Right ventricle myocardium inferior (tissue), 1 donor: ENCODE measurements at places on chromosomes 11 and 22.

DNA sequence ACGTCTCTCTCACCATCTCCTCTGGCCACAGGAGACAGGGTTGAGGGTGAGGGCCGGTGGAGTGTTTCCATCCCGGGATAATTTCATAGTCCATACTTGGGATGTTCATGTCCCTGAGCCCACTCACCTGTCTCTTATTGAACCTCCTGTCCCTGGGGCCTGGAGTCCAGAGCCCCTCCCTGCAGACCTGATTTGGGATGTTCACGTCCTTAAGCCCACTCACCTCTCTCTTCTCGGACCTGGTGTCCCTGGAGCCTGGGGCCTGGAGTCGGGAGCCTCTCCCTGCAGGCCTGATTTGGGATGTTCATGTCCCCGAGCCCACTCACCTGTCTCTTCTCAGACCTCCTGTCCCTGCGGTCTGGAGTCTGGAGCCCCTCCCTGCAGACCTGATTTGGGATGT, 868.2 kb downstream of the BRD1 start:
- DNase-seq: no peak

DNA sequence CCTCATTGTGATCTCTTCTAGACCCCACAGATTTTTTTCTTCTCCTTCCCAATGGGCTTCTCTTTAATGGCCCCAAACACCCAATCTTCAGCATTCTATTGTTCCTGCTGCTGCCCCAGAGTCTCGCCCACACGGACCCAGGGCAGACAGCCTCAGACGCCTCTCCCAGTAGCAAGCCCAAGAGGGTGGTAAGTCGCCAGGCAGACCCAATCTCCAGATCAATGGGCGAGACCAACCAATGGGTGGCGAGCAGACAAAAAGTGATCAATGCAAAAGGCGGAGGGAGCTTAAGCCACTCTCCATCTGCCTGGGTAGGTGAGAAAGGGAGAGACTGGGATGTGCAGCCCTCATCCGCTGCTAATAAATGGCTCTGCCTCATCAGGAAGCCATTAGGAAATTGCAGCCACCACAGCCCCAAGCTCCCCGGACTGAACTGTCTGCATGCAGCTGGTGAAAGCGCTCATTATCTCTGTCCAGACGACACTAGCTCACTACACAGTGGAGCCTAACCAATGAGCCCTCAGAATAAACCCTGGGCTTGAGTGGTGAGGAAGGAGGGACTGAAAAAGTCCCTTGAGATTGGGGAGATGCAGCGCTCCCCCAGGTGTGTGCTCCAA, 81.8 kb downstream of the ETS1 start:
- no peak for DNase-seq

- DNase-seq: peak; percentile 39
These were observed 29.0 kb downstream of the SHANK3 start for GRCh38 chr22:50701428-50702154.

DNA sequence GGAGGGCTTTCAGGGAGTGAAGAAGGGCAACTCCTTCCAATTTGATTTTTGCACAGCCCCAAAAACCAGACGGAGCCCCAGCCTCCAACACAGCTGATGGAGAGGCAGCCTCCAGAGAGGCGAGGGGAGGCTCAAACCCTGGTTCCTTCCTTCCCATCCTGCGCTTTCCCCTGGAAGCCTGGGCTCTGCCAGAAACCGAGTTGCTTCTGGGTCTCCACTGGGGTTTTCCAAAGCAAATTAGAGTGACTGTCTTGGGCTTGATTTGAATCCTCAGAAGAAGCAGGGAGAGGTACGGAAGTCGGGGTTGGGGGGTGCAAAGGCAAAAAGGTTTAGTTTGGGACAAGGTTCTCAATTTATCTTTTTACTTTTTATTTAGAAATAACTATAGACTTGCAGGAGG, 129.2 kb downstream of the MPPED1 start:
- no peak for DNase-seq

- no peak for DNase-seq
These were observed 86.0 kb downstream of the DENND5A start for GRCh38 chr11:9179141-9179540.

DNA sequence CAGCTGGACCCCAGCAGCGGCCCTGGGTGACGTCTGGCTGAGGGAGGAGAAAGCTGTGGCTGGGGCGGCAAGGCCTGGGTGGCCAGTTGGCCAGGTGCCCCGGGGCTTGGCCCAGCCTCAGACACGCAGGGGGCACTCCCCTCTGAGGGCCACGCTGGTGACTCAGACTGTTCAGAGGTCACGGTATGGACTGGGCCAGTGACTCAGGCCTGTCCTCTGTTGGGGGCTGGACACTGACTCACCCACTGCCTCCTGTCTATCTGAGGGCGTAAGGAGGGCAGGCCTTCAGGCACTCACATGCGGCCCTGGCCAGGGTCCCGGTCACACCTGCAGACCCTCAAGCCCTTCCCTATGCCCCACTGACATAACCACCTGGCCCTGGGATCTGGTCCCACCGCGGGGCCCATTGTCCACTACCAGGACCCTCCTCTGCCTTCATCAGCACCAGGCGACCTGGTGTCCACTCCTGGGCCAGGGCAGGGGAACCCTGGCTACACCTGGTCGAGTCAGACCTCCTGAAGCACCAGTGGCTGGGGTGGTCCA, 3.7 kb upstream of the MUC5AC start:
- no peak for DNase-seq

DNA sequence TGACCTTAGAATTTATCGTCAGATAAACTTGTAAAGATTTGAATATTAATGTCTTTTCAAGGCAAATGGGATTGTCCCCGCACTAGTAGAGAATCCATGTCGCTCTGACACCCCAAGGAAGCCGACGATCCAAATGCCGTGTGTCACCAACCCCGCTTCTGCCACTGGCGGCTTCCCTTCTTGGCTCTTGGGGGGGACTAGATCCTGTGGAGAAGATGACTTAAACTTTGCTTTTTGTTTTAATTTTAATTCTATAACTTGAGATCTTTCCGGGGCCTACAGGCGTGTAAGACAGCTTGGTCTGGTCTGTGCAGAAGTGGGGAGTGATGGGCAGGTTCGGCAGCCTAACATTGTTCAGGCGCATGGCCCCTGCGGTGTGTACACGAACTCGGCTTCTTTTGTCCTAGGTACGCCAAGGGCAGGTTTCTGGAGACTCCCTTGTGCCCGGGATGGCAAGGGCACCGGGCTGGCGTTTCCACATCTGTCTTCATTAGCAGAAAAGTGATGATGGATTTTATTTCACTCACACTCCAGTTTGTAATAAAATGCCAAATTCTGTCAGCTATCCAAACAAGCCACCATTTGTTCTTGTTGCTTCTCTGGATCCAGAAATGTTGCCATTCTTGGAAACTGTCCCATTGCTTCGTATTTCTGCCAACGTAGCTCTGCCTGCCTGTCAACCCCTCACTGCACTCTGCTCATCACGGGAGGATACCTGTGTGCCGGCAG, 6.7 kb downstream of the YDJC start:
- DNase-seq: no peak

DNA sequence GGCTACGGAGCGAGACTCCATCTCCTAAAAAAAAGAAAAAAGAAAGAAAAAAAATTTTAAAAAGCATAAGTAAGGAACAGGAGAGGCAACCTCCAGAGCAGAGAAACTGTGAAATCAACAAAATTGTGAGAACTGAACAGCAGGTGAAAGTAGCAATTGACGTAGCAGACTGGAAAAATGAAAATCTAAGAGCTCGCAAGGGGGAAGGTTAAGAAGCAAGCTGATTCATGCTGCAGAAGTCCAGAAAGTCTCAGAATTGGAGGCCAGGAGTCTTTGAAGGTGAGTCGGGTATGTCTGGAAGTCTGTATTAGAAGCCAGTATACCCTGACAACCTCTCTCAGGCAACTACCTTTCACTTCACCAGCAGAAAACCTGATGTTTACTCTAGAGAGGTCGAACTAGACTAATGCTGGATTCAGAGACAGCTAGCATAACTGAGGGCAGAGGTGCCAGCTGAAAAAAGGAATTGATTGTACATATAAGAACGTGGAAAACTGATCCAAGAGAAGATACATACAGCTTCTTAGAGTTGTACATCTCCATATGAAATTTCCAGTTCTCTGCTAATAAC, 161.5 kb downstream of the WNT11 start:
- DNase-seq: no peak

DNA sequence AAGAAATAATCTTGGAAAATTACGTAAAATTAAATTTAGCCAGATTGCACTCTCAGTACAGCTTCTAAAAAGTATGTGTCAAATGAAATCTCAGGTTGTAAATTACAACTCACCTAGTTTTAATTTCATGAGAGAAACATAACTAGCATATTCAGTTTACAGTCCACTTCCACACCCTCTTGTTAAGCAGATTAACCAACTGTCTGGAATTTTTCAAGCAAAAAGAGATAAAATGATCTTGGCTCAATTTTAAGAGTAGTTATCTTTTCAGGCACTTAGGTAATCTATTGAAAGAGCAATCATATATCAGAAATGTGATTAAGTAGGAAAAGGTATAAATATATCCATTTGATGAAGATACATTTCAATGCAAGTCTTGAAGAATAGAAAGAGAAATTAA, 928.4 kb upstream of the CCDC90B start:
- no peak for DNase-seq

DNA sequence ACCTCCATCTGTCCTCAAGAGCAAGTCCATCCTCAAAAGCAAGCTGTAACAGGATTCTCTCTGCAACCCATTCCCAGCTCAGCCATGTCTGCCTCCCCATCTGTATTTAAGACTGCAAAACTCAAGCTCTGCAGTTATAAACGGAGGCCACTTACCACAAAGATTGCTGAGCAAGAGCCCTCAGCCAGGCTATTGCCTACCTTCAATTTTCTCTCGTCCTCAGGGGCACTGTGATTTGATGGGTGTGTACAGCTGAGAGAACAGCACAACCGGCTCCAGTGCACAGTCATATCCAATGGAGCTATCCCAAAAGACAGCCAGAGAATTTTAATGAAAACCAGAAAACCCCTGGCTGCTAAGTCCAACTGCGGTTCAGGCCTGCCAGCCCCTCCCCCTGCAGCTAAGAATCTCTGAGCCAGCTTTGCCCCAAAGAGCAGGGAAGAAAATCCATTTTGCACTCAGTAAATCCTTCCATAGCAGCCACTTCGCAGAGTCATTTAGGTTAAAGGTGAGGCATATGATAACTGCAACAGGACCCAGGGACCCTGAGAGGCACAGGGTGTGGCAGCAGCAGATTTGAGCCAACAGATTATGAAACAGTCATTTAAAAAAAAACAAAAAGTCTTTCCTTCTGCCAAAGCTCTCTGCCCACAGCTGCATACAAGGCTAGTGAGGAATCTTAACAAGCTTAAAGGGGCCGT, 37.6 kb downstream of the RAB30 start:
- no peak for DNase-seq

- no peak for DNase-seq
These were observed 457 bp downstream of the RNF141 start for GRCh38 chr11:10540546-10540914.

DNA sequence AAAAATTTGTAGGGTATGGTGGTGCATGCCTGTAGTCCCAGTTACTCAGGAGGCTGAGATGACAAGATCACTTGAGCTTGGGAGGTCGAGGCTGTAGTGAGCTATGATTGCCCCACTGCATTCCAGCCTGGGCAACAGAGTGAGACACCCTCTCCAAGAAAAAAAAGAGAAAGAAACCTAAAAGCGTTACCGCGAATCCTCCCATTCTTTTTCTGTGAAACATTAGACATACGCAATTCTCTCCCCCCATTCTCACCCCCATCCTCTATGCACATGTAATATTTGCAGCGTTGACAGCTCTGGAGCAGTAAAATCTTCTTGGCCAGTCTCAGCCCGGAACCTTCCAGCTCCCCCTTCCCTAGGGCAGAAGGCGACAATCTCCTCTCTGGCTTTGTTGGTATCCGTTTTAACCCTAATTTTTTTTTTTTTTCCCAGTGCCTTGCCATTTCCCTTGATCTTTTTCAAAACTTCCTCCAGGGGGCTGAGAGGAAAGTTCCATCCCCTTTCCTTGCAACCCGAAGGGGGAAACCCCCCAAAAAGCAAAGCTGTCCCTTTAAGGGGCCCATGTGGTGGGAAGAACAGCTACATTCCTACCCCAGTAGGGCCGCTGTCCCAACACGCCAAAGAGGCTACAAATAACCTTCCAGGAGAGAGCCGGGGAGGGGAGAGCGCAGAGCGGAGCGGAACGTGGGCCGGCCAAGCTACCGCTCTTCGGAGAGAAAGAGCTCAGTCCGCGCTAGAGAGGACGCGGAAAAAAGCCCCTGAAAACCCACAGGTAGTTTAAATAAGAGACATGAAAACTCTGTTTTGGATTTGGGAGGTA, 1.9 kb downstream of the LRP4 start:
- DNase-seq: no peak

DNA sequence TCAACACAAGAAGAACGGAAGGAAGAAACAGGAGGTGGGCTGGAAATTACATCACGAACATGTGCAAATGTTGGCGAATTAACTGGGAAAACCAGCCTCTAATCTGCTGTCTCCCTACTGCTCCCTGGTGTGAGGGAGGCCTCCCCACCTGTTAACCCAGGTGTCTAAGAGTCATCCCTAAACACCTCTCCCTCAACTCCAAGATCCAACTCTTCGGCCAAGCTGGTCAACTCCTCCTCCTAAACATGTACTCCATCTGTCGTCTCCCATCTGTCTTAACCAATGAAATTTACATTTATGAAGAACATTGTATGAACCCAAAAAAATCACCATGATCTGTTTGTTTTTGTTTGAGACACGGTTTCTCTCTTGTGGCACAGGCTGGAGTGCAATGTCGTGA, 154.2 kb downstream of the LARGE1 start:
- no peak for DNase-seq

DNA sequence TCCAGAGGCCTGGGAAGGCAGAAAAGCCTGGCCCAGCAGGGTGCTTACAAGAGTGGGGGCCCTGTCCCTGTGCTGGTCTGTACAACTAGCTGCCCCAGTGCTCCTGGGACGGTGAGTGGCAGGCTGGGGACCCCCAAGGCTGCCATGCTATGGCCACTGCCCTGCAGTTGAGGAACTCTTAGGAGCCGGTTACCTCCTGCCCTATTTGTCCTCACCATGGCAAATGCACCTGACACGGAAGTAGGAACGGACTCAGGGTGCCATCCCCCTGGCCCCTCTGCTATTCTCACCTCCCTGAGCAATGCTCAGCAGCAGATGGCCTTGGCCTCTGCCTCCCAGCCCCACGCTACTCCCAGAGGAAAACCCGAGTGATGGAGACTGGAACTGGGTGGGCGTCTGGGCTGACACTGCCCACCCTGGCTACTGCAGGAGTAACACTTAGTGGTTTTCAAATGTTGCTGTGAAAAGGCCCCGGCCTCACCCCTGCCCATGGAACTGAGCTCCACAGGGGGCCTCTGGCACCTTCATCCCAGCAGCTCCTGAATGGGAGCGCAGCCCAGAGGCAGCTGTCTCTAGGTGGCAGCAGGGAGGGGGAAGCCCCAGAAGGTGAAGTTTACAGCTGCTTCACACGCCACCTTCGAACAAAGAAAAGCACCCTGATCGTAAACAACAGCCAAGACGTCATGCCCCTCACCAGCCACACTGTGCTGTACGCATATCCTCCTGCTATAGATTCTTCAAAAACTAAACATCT, 105.3 kb downstream of the CTTN start:
- DNase-seq: peak; percentile 18

DNA sequence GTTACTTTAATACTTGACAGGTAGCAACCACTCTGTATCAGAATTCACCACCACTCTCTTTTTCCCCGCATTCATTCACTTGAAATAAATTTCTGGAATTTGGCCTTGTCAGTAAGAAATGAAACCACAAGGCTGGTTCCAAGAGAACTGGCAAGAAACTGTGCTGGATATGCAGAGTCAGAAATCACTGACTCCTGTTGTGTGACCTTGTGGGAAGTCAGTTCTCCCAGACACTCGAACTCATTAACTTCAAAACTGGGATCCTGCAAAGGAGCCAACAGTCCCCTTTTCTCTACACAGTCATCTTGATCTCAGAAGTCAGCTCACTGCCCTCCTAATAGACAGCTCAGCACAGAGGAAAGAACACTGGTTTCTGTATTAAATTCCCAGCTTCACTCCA, 142.7 kb downstream of the LRRC4C start:
- no peak for DNase-seq

- DNase-seq: no peak
These were observed 269.0 kb downstream of the FAM76B start for GRCh38 chr11:95520369-95521132.
